ENCODE measurements at places on chromosomes 7 and 10. TPM values are rescaled to one million over a fixed set of nuclear protein-coding genes. Genes with fewer than 3 reads are reported as not detected.

MMP21 gene
- total RNA-seq, result 0.60 TPM

CPXM2 gene
- 5.5 TPM for total RNA-seq

NOC3L gene
- total RNA-seq, result 21.6 TPM

PDZD8 gene
- total RNA-seq, result 42.5 TPM

MYH16 gene
- not detected for total RNA-seq

CYP2C19 gene
- total RNA-seq, result not detected

ASB15 gene
- total RNA-seq, result not detected

GIMAP4 gene
- total RNA-seq, result 9.1 TPM

CBX3 gene
- 104 TPM for total RNA-seq

STEAP4 gene
- total RNA-seq, result 8.8 TPM

ADRA2A gene
- total RNA-seq, result 40.3 TPM

GIMAP8 gene
- 3.4 TPM for total RNA-seq

EEPD1 gene
- 5.6 TPM for total RNA-seq

OR2A5 gene
- not detected for total RNA-seq

AKAP9 gene
- total RNA-seq, result 57.4 TPM

FFAR4 gene
- total RNA-seq, result not detected

LRRC61 gene
- 27.1 TPM for total RNA-seq

CTAGE4 gene
- 1.5 TPM for total RNA-seq

LBX1 gene
- not detected for total RNA-seq

ZNF853 gene
- total RNA-seq, result 17.4 TPM

EPDR1 gene
- total RNA-seq, result 20.6 TPM

ZFAND2A gene
- total RNA-seq, result 18.2 TPM

AFAP1L2 gene
- 18.7 TPM for total RNA-seq

PCGF5 gene
- total RNA-seq, result 49.0 TPM

IKZF1 gene
- 4.6 TPM for total RNA-seq

ATOH7 gene
- not detected for total RNA-seq

LIPN gene
- total RNA-seq, result not detected

OPN1SW gene
- not detected for total RNA-seq

MYL10 gene
- total RNA-seq, result not detected

RADIL gene
- 1.5 TPM for total RNA-seq

PTPRN2 gene
- total RNA-seq, result 3.5 TPM

IFIT2 gene
- total RNA-seq, result 2.3 TPM

CYP3A7 gene
- not detected for total RNA-seq

ST8SIA6 gene
- 1.1 TPM for total RNA-seq

AGR2 gene
- total RNA-seq, result 1.5 TPM

LRRD1 gene
- not detected for total RNA-seq

GSTO2 gene
- 3.7 TPM for total RNA-seq

CRYGN gene
- total RNA-seq, result not detected

ZNF804B gene
- total RNA-seq, result not detected

TSPAN13 gene
- 3.1 TPM for total RNA-seq

DMBT1 gene
- 0.05 TPM for total RNA-seq

Measured in ovary (tissue), 10 donors.